Aorta (tissue), 5 donors: ENCODE measurements at places on chromosomes 2 and 18. TPM values are rescaled to one million over a fixed set of nuclear protein-coding genes. Genes with fewer than 3 reads are reported as not detected.
A peak's percentile ranks its signal among the peaks of the same experiment; 100 is the strongest.

The ZNF385B gene
- 4.0 TPM for polyA plus RNA-seq

The CIB4 gene
- not detected for polyA plus RNA-seq

DNA sequence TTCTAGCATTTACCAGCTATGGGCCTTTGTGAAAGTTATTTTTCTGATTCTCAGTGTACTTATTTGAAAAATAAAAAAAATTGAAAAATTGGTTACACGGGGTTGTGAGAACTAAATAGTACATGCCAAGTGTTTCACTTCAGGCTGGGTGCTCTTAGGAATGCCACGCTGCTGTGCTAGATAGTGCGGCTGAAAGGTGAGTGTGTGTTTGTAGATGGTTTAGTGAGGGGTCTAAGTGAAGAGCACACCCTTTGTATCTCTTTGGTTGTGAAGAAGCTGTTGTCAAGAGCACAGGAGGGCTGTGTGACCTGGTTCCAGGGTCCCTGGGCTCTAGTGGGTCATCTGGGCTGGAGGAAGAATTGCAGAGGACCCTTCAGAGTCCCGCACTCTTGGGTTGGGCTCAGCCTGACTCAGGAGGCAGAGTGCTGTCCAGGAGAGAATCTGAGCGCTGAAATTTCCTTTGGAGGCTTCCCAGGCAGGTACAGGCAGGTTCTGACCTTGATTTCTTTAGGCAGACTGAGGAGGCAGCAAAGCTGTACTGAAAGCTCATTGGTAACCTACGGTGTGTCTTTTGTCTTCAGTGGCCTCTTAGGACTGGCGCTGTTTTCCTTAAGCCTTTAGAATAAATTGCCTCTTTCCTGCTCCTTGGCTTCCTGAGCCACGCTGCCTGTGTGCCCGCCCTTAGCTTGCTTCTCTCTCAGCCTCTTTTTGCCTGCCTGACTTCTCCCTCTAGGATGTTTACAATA, 44.4 kb downstream of the MAP4K4 start:
- no peak for DNase-seq
- no peaks in the 10 kb centered on the region for H3K27me3 ChIP-seq
- no peak overlapping the region for H3K4me3 ChIP-seq
- H3K4me1 ChIP-seq = peaks cover 27% of the 10 kb centered on the region
- peaks cover 2% of the 10 kb centered on the region for H3K36me3 ChIP-seq
- H3K27ac ChIP-seq = peak overlapping the region; percentile 73

- no peak overlapping the region for H3K4me3 ChIP-seq
- H3K27ac ChIP-seq = no peak overlapping the region
- no peaks in the 10 kb centered on the region for H3K27me3 ChIP-seq
- no peaks in the 10 kb centered on the region for H3K36me3 ChIP-seq
Measured at GRCh38 chr18:39414009-39414700, 1848.6 kb upstream of the CELF4 start.

The RGPD4 gene
- not detected for polyA plus RNA-seq

The PSMA8 gene
- polyA plus RNA-seq = not detected

DNA sequence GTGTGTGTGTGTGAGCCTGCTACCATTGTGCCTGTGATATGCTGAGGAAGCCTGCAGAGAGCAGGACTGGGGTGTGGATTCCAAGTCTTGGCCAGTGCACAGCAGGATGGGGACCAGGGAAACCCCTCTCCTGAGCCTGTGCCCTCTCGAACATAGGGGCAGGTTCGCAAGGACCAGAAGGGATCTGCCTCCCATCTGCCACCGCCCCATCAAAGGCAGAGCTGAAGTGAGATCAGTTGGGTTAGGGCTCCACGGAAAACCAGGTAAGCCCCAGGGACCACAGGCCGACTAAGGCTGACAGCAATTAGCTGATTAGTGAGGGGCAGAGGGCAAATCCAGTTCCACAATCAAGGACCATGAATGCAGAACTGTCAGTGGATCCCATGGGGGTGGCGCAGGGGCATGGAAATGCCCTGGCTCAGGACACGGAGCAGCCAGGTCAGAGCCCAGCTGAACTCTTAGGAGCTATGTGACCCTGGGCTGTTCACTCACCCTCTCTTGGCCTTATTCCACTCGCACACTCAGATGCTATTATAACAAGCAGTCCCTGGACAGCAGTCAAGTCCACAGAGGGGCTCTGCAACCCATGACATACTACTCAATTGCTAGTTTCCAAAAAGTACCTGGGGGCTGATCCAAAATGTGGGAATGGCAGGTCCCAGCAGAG, 84.2 kb upstream of the ID2 start:
- no peaks in the 10 kb centered on the region for H3K4me1 ChIP-seq
- H3K4me3 ChIP-seq = no peak overlapping the region
- no peak overlapping the region for H3K27ac ChIP-seq
